ENCODE measurements at places on chromosomes 11 and 22. TPM values are rescaled to one million over a fixed set of nuclear protein-coding genes. Genes with fewer than 3 reads are reported as not detected.

SLC5A12 gene
- total RNA-seq = 0.09 TPM

OR52E8 gene
- not detected for total RNA-seq

OR10A2 gene
- not detected for total RNA-seq

UPK3A gene
- not detected for total RNA-seq

CFAP300 gene
- 12.7 TPM for total RNA-seq

MIAT gene
- 0.72 TPM for total RNA-seq

PARVG gene
- not detected for total RNA-seq

EML3 gene
- 61.7 TPM for total RNA-seq
